Vagina (tissue), 2 donors: ENCODE measurements at places on chromosomes 5 and 9.

DNA sequence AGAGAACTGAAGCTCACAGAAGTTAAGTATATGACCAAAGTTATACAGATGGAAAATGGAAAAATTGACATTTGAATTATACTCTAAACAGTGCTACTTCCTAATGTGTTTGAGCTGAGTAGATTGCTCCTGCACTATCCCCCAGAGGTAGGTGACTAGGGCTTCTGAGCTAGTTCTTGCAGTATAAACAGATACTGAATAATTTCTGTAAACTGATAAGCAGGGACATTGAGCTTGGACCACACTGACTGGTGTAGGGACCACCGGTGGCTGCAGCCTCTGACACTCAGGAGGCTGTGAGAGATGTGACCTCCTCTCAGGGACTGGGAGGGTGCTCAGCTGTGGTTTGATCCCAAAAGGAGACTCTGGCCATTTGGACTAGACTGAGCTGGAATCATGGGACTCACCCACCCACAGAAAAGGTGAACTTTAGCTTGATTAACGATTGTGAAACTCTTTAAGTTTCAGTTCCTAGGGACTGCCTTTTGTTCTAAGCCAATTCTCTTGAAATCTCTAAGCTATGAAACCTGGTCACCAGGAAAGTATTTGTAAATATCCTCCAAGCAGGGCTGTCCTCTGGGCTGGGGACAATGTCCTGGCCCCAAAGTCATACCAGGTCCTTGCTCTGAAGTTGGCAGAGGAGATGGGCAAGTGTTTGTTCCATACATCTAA is 291.5 kb downstream of the SEC61B start:
- no peak for DNase-seq

DNA sequence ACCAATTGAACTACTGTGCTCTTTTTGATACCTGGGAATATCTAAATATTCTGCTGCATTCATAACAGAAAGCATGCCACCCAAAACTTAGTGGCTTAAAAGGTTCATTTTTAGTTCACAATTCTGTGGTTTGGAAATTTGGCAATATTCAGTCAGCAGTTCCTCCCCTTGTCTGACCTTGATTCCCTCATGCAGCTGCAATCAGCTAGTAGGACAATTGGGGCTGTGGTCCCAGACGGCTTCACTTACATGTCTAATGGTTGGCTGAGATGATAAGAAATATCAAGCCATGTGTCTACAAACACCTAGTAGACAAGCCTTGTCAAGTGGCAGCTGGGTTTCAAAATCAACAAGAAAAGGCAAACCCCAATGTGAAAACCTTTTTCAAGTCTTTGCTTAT is 51.3 kb downstream of the ANXA1 start:
- no peak for DNase-seq

- DNase-seq: no peak
Measured at GRCh38 chr5:34624691-34625090, 31.4 kb upstream of the RAI14 start.

GRCh38 chr9:136651860-136652259 is 10.9 kb upstream of the EGFL7 start:
- DNase-seq: no peak

- DNase-seq: no peak
Measured at GRCh38 chr5:127411381-127411780, 106.1 kb upstream of the PRRC1 start.
